ENCODE measurements at places on chromosomes 7 and 10. TPM values are rescaled to one million over a fixed set of nuclear protein-coding genes. Genes with fewer than 3 reads are reported as not detected.

PROSER2 gene
- 65.7 TPM for total RNA-seq

CDHR1 gene
- 8.8 TPM for total RNA-seq

DNA sequence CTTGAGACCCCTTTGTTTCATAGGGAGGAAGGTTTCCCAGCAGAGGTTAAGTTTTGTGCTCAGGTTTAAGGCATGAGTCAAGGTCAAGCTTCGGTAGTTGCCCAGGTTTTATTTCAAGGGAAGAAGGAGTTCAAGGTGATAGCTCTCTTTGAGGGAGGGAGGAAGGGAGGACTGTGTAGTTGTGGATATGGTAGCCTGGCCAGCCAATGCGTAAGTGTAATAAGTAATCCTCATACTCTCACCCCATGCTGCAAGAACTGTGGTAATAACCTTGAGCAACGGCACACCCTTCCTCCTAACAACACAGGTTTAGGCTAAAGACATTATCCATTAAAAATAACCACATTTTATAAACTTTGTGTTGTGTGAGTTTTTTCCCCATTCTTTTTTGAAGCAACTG is 478.9 kb downstream of the KCNMA1 start:
- no peak for DNase-seq

GRCh38 chr7:112833082-112833481 is 42.9 kb upstream of the TMEM168 start:
- DNase-seq, result no peak

GRCh38 chr7:24963218-24963617 is 16.8 kb downstream of the OSBPL3 start:
- DNase-seq, result no peak

DNA sequence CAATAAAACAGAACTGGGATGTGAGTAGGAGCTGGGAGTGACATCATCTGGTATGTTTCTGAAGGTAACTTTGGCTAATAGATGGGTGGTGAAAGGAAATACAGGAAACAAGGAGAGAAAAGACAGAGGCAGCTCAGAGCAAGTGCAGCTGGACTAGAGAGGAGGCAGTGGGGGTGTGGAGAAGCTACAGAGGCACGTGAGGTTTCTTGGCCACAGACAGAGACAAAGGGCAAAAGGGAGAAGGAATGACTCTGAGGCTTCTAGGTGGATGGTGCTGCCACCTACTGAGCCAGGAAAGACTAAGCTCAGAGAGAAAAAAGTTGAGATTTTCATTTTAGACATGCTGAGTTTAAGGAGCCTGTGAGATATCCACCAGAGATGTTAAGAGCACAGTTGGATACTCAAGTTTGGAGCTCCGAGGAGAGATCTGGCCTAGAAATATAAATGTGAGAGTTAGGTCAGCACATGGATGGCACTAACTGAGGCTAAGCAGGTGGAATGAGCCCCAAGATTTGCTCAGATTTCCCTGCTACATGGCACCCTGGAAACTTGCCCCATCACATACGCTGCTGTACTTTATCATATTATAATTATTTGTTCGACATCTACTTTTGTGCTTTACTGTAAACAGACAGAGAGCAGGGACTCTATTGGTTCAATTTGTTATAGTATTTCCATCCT is 293.0 kb upstream of the IMMP2L start:
- peak; percentile 48 for DNase-seq

- DNase-seq, result peak; percentile 64
Observed at GRCh38 chr10:90775351-90776028, 82.3 kb downstream of the HTR7 start.
